Motor neuron (in vitro differentiated cells): ENCODE measurements at places on chromosomes 13 and 19. TPM values are rescaled to one million over a fixed set of nuclear protein-coding genes. Genes with fewer than 3 reads are reported as not detected.

DNA sequence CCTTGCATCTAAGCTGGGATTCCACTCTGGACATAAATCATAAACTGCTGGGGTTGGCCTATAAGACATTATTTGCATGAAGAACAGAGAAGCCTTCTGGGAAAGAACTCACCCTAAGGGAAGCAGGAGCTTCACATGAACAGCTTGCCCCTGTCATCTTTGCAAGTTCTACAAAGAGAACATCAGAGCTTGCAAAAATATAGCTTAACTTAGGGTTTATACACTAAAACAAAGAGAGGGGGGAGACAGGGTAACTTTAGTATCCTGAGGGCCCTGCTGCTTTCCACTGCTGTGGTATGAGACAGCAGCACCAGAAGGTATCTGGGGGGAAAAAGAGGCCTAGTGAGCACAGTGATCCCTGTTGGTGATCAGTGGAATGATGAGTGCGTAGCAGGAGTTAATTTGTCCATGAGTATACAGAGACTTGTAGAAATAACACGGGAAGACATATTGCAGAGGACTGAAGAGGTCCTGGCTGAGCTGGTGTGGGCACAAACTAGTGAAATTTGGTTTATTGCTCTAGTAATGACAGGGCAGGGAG lies 116.1 kb upstream of the TSC22D1 start:
- peak; percentile 34 for ATAC-seq

- no peak for ATAC-seq
These were observed 463.4 kb downstream of the DIAPH3 start for GRCh38 chr13:59700281-59700680.

- peak; percentile 46 for ATAC-seq
These were observed 128.7 kb downstream of the UQCRFS1 start for GRCh38 chr19:29084266-29084665.

DNA sequence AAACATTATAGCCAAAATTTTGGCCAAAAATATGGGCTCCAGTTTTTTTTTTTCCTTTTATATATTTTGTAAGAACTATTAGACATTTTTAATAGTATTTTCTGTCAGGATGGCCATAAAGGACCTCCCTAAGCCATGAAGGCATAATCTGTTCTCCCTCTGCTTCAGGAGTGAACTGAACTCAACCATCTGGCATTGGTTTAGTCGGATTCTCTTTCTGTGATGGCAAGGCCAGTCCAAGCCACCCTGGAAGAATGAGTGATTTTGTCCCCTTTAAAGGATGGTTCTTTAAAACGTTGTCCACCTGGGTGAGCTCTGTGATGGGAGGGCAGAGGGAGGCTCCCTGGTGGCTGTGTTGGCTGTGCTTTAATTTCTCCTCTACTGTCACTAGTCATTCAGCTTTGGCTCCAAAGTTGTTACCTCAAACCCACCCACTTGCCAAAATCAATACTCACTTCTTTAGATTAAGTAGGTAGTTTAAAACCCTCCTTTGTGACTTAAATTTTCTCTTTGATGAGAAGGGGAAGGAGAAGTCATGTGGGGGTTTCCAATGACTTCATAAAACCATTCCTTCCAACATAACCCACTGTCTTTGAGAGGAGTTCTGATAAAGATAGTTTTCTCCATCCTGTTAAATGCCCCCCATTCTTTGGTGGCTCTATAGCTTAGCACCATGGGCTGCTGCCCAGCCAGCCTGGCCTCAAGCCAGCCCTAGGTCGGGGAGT lies 4.4 kb downstream of the TNFRSF19 start:
- ATAC-seq = no peak

GRCh38 chr13:32537580-32538142 lies 934 bp downstream of the N4BP2L2 start:
- peak; percentile 9 for ATAC-seq

DNA sequence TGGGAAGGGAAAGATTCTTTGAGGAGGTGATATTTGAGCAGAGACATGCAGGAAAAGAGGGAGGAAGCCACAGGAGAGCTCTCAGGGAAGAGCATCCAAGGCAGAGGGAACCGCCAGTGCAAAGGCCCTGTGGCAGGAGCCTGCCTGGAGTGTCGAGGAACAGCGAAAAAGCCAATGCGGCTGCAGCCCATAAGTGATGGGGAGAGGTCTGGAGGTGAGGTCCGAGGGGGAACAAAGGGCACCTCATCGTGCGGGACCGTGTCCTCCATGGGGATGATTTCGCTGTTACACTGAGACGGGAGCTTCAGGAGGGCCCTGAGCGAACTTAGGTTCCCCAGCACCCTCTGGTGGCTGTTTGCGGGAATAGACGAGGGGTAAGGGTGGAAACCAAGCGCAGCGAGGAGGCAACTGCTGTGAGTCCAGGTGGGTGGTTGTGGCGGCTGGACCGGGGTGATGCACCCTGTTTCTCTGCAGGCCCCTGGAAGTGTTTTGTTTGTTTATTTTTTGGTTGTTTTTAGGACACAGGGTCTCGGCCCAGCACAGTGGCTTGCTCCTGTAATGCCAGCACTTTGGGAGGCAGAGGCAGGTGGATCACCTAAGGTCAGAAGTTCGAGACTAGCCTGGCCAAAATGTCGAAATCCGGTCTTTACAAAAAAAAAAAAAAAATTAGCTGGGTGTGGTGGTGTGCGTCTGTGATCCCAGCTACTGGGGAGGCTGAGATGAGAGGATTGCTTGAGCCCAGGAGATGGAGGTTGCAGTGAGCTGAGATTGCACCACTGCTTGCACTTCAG lies 5.9 kb upstream of the EHD2 start:
- peak; percentile 76 for ATAC-seq

GRCh38 chr19:47230054-47230920 lies 712 bp downstream of the BBC3 start:
- no peak for ATAC-seq

GRCh38 chr19:5558101-5558621 lies 9.6 kb downstream of the TINCR start:
- no peak for ATAC-seq

- ATAC-seq = peak; percentile 96
These were observed 13.2 kb downstream of the NCAN start for GRCh38 chr19:19224852-19225494.

- no peak for ATAC-seq
These were observed 20.0 kb downstream of the CNFN start for GRCh38 chr19:42370068-42370520.

DNA sequence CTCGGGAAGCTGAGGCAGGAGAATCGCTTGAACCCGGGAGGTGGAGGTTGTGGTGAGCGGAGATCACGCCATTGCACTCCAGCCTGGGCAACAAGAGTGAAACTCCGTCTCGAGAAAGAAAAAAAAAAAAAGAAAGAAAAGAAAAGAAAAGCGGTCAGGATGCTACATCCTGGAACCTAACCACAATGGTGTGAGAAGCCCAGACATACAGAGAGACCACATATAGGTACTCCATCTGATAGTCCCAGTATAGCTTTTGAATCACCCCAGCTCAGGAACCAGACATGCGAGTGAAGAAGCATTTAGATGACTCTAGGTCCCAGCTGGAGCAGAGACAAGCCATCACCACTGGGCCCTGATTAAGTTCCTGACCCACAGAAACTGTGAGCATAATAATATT lies 3.2 kb downstream of the IFNL1 start:
- ATAC-seq = no peak

GRCh38 chr19:28028881-28029444 lies 1184.0 kb downstream of the UQCRFS1 start:
- no peak for ATAC-seq

GRCh38 chr13:73833325-73834070 lies 300.7 kb downstream of the KLF12 start:
- no peak for ATAC-seq

DNA sequence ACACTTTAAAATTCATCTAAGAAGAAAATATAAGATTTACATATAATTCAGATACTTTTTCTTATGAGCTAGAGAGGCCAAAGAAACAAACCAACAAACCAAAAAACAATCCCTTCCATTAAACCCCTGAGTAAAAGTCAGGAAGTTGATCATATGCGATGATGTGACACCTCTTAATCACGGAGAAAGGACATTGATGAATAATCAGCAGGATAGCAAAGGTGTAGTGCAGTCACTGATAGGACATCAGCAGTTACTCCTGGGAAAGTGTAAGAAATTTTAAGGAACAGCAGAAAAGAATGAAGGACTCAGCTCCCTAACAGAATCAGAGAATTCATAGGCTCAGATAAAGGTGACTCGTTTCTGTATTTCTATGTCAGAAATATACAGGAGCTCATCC lies 202.4 kb upstream of the EDNRB start:
- ATAC-seq = no peak

DNA sequence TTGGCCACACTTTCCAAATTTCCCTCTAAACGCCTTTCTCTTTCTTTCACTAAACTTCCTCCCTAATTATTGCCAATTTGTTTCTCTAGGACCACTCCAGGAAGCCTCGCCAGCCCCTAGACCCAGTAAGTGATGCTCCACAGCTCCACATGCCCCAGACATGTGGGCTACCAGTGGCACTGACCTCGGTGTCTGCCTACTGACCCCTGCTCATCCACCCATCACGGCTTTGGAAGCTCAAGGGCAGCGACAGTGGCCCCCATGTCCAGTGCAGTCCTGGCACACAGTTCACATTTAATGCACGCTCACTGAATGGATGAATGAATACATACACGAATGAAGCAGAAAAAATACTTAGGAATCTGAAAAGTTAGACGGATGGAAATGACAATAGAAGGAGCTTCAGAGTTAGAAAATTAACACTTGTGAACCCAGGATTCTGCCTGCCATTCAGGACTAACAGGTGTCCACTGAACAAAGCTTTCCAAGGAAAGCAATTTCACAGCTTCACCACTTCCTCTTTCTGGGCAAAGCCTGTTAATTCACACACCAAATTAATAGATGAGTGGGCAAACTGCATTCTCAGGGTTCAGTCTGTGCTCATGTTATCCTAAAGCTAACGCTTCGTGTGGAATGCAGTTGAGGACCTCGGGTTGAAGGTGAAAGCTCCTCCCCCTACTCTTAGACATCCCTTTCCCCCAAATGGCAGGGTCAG lies 50.9 kb downstream of the CCDC70 start:
- ATAC-seq = no peak

GRCh38 chr19:39847525-39847924 lies 1.3 kb upstream of the FBL start:
- ATAC-seq = no peak

The SHC2 gene
- 20.2 and 21.5 TPM in 2 replicates for total RNA-seq

The APOC4 gene
- total RNA-seq = not detected in 2 replicates

The SLC25A41 gene
- 0.29 and 0.59 TPM in 2 replicates for total RNA-seq

The PTBP1 gene
- 92.2 and 131 TPM in 2 replicates for total RNA-seq

The UHRF1 gene
- total RNA-seq = 3.8 and 4.4 TPM in 2 replicates

The ADGRE3 gene
- total RNA-seq = not detected in 2 replicates
